ENCODE measurements at places on chromosomes 5 and 9. TPM values are rescaled to one million over a fixed set of nuclear protein-coding genes. Genes with fewer than 3 reads are reported as not detected.

DNA sequence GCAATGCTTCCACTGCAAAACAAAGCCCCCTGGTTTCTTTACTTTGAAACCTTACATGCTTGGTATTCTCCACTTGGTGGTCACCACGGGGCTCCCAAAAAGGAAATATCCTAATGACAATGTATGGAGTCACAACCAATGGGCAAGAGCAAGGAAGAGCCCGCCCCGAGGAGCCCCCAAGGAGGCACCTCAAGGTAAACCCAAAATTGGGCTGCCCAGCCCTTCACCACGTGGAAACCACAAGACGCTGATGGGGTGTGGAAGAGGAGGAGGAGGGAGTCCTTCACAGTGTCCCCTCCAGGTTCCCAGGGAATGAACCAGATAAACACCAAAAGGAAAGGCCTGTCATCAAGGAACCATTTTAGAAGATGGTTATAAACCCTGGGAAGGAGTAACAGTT, 3.8 kb downstream of the ROR2 start:
- peaks cover 7% of the 10 kb centered on the region for H3K4me1 ChIP-seq
- H3K4me3 ChIP-seq: no peak overlapping the region
- no peak overlapping the region for H3K27ac ChIP-seq
- peaks cover 49% of the 10 kb centered on the region for H3K27me3 ChIP-seq
- no peak for DNase-seq

The SH3PXD2B gene
- total RNA-seq: 0.21 TPM

- H3K36me3 ChIP-seq: no peaks in the 10 kb centered on the region
- no peak overlapping the region for H3K4me3 ChIP-seq
- H3K27ac ChIP-seq: no peak overlapping the region
- DNase-seq: no peak
- peaks cover 24% of the 10 kb centered on the region for H3K27me3 ChIP-seq
Measured at GRCh38 chr9:98993570-98993945, 49.9 kb downstream of the COL15A1 start.

The TMEM267 gene
- total RNA-seq: 13.6 TPM

DNA sequence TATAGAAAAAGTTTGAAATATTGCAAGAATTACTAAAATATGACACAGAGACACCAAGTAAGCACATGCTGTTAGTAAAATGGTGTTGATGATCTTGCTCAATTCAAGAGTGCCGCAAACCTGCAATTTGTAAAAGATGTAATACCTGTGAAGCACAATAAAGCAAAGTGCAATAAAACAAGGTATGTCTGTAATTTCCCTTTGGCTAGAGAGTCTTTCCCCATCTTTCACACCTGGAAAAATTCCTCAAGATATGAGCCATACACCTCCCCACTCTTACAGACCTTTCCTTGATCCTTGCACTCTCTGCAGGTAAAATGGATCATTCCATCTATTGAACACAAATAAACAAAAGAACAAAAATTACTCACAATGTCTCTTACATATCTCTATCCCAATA, 597.8 kb downstream of the EFNA5 start:
- no peaks in the 10 kb centered on the region for H3K4me1 ChIP-seq
- DNase-seq: no peak
- H3K36me3 ChIP-seq: no peaks in the 10 kb centered on the region
- H3K4me3 ChIP-seq: no peak overlapping the region
- no peak overlapping the region for H3K27ac ChIP-seq
- no peaks in the 10 kb centered on the region for H3K27me3 ChIP-seq
